Hepatocyte (in vitro differentiated cells): ENCODE measurements at places on chromosomes 6 and 20. TPM values are rescaled to one million over a fixed set of nuclear protein-coding genes. Genes with fewer than 3 reads are reported as not detected.

GRCh38 chr6:160996131-160996601 lies 4.6 kb downstream of the MAP3K4 start:
- DNase-seq, result no peak
- H3K4me3 ChIP-seq, result no peak overlapping the region
- no peaks in the 10 kb centered on the region for H3K4me1 ChIP-seq
- H3K27me3 ChIP-seq, result no peaks in the 10 kb centered on the region
- H3K27ac ChIP-seq, result no peak overlapping the region
- H3K36me3 ChIP-seq, result no peaks in the 10 kb centered on the region

DNA sequence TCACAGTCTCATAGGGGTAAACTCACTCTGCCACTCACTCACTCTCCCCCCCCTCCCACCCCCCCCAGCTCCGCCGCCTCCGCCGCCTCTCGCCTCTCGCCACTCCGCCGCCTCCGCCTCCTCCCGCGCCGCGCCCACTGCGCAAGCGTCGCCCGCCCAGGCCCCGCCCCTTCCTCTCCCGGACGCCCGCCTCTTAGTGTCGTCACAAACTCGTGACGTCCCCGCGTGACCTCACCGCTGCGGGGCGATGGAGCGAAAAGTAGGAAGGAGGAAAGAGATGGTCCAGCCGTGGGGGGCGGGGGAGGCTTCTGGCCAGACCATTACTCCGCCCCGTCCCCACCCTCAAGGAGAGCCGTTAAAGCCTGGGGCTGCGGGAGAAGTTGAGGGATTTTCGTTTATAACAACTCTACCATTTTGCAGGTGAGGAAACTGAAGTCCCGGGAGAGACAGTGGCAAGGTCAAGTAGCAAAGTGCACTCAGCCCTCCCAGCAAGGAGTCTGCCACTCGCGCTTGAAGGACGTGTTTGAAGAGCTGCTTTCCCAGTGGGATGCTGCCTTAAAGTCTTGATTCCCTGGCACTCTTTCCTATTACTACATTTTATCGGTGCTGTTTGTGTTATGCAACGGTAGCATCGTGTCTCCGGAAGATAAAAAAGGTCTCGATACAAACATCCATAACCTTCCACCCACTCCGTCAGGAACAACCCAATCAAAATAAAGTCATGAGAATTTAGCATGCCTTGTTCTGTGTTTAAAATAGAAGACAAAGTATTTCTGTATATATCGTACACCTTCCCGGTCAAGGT lies at the start of gene ILRUN:
ILRUN (minus strand) TSS at position 29 of the 805 bp plus-strand sequence. CDS start 164 bp downstream, outside the sequence.
- no peaks in the 10 kb centered on the region for H3K36me3 ChIP-seq
- peak; percentile 97 for DNase-seq
- H3K4me1 ChIP-seq, result peaks cover 9% of the 10 kb centered on the region
- no peaks in the 10 kb centered on the region for H3K27me3 ChIP-seq
- H3K27ac ChIP-seq, result peak within 1 kb of the TSS; percentile 94
- H3K4me3 ChIP-seq, result peak within 1 kb of the TSS; percentile 82

UBD gene
- 99.5 and 154 TPM in 2 replicates for total RNA-seq

GRCh38 chr6:165834613-165835259 lies 171.7 kb upstream of the PDE10A start:
- DNase-seq, result peak; percentile 42
- no peaks in the 10 kb centered on the region for H3K36me3 ChIP-seq
- no peaks in the 10 kb centered on the region for H3K27me3 ChIP-seq
- no peaks in the 10 kb centered on the region for H3K4me1 ChIP-seq

GRCh38 chr6:168282985-168283685 lies 36.4 kb downstream of the DACT2 start:
- H3K27me3 ChIP-seq, result no peaks in the 10 kb centered on the region
- no peak overlapping the region for H3K4me3 ChIP-seq
- H3K27ac ChIP-seq, result no peak overlapping the region
- H3K4me1 ChIP-seq, result no peaks in the 10 kb centered on the region

DNA sequence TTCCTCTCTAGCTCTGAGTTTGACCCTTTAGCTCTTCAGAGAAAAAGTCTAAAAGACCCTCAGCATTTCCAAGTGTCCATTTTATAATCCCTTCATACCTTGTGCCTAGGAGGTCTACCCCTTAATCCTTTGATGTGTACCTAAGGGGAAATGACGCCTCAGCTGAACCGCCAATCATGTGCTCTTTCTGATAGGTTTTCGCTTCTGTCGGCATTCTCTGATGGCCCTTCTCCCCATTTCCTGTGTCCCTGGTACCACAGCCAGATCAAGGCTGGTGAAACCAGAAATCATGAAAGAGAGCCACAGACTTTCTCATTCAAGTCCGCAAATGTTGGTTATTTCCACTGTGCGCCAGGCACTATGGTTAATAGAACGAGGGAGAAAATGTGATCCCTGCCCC lies 333.9 kb downstream of the FARS2 start:
- no peak overlapping the region for H3K4me3 ChIP-seq
- no peaks in the 10 kb centered on the region for H3K36me3 ChIP-seq
- no peak overlapping the region for H3K27ac ChIP-seq
- no peaks in the 10 kb centered on the region for H3K4me1 ChIP-seq

- H3K27me3 ChIP-seq, result no peaks in the 10 kb centered on the region
- H3K4me1 ChIP-seq, result no peaks in the 10 kb centered on the region
Observed at GRCh38 chr6:71262914-71263313, 25.7 kb upstream of the OGFRL1 start.

- H3K27me3 ChIP-seq, result peaks cover 54% of the 10 kb centered on the region
- no peaks in the 10 kb centered on the region for H3K36me3 ChIP-seq
- peaks cover 31% of the 10 kb centered on the region for H3K4me1 ChIP-seq
- no peak overlapping the region for H3K27ac ChIP-seq
- DNase-seq, result no peak
Observed at GRCh38 chr20:64039293-64040160, 3.5 kb downstream of the C20orf204 start.

RAMACL gene
- total RNA-seq, result 1.1 and 1.6 TPM in 2 replicates
